Panc1 (cell line): ENCODE measurements at places on chromosomes 16 and 17.

DNA sequence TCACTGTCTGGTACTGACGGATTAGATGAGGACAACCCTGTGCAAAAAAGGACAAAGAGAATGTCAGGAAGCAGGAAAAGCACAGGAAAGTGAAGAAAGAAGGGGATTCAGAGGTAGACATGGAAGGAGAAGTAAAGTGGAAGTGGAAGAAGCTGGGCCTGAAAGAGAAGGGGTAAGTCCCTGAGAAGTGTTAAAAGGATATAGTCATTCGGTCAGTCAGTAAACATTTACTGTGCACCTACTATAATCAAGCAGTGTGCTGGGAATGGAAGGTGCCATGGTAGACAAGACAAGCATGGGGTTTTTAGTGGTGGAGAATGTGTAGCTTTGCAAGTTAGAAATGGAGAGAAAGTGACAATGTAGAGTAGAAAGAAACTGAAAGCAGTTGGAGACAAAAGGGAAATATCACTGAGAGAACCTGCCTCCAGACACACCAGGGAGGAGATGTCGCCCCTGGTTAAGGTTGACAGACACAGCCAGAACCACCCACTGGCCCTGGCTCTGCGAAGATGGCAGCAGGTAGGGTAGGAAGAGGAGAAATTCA lies 4.4 kb upstream of the SP2 start:
- DNase-seq, result no peak

DNA sequence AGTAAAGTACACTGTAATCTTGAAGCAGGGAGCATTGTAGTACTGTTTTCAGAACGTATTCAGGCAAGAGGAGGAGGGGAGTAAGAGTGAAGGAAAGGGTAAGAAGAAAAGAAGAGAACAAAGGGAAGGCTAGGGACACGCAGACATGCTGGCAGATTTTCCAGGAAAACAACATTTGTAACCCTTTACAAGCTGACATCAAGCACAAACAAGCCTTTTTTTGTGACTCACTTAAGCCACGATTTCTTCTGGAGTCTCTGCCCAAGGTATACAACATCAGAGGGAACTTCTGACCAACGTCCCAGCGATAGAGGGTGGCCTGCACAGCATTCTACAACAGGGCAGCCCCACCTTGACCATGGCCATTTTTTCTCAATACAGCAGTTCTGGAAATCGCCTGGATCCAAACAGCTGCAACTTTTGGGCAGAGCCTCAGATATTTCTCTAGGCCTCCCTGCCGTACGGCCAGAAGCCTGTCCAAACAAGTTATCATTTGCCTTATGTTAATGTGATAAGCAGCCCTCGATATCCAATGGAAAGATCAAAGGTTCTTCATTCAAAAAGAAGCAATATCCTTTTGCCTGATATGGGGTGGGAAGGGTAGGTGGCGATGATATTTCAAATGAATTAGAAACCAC lies 247.3 kb downstream of the ZFHX3 start:
- DNase-seq, result no peak

GRCh38 chr17:79956853-79957252 lies 78.8 kb downstream of the TBC1D16 start:
- DNase-seq, result no peak

DNA sequence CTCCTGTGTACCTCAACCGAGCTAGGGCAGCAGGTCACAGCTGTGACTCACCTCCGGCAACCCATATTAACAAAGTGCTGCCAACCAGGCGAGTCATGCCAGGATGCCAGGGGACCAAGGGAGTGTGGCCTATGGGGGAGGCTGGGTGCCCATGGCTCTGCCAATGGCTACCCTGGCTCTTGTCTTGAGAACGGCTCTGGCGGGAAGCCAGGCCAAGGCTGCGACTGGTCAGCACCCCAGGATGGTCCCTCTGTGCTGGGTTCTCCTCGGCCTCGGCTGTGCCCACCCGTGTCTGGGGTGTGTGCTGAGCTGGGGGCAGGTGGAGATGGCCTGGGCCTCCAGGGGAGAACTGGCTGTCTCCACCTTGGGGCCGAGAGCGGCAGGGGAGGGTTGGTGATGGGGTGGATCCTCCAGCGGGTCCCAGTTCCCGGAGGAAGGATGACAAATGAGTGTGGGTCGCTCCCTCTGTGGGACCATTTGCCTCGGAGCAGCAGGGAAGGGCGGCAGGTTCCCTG lies 75.8 kb downstream of the MRC2 start:
- DNase-seq, result no peak
